ENCODE measurements at places on chromosomes 3 and 15.

DNA sequence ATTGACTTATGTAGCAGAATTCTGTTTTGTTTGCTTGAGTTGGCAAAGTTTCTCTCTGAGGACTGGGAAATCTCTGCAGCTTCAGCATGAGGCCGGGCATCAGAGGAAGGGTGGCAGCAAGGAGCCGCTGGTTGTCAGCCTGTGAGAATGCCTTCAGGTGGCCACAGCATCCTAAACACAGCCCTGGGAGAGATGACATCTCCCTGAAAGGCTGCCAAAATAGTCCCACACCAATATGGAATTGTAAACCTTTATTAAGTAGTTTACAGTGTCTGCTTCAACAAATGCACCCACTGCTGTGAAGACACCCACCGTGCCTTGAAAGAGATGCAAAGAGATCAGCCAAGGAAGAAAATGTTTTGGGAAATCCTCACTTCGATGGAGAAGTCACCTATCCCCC is 609.7 kb upstream of the ARRDC4 start:
- DNase-seq: no peak
- no peaks in the 10 kb centered on the region for H3K4me1 ChIP-seq
- no peak overlapping the region for H3K4me3 ChIP-seq
- H3K27me3 ChIP-seq: no peaks in the 10 kb centered on the region
- H3K27ac ChIP-seq: no peak overlapping the region
- no peaks in the 10 kb centered on the region for H3K36me3 ChIP-seq

DNA sequence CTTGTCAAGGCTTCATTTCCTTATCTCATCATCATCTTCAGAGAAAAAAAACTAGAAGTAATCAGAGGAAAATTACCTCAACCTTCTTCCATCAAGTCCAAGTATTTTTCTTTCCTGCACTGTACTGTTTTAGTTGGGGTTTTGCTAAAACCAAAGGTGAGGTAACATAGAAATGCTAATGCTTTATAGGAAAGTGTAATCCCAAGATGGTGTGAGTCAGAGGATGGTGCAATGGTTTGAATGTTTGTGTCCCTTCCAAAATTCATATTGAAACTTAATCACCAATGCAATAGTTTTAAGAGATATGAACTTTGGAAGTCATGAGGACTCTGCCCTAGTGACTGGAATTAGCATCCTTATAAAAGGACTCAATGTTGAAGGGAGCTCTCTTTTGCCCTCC is 79.5 kb downstream of the KBTBD8 start:
- H3K4me3 ChIP-seq: no peak overlapping the region
- H3K27ac ChIP-seq: no peak overlapping the region
- H3K27me3 ChIP-seq: no peaks in the 10 kb centered on the region
- no peaks in the 10 kb centered on the region for H3K36me3 ChIP-seq
- no peaks in the 10 kb centered on the region for H3K4me1 ChIP-seq

- H3K27me3 ChIP-seq: no peaks in the 10 kb centered on the region
- no peak overlapping the region for H3K4me3 ChIP-seq
- no peak overlapping the region for H3K27ac ChIP-seq
- no peaks in the 10 kb centered on the region for H3K36me3 ChIP-seq
These were observed 32.6 kb downstream of the STT3B start for GRCh38 chr3:31565288-31565687.

- H3K36me3 ChIP-seq: peaks cover 14% of the 10 kb centered on the region
- no peaks in the 10 kb centered on the region for H3K27me3 ChIP-seq
- H3K4me1 ChIP-seq: peaks cover 6% of the 10 kb centered on the region
- H3K4me3 ChIP-seq: no peak overlapping the region
These were observed 12.9 kb downstream of the PCYT1A start for GRCh38 chr3:196274585-196274984.

GRCh38 chr3:150925751-150926201 is 20.5 kb upstream of the MINDY4B start:
- peaks cover 9% of the 10 kb centered on the region for H3K27me3 ChIP-seq
- H3K27ac ChIP-seq: no peak overlapping the region
- H3K36me3 ChIP-seq: no peaks in the 10 kb centered on the region
- H3K4me1 ChIP-seq: no peaks in the 10 kb centered on the region
- DNase-seq: peak; percentile 39

Data from A673 (cell line).